Muscle of arm (tissue), 14 donors: ENCODE measurements at places on chromosomes 11 and 22. TPM values are rescaled to one million over a fixed set of nuclear protein-coding genes. Genes with fewer than 3 reads are reported as not detected.

- no peak for DNase-seq
Observed at GRCh38 chr22:22993184-22993583, 77.1 kb upstream of the GNAZ start.

DNA sequence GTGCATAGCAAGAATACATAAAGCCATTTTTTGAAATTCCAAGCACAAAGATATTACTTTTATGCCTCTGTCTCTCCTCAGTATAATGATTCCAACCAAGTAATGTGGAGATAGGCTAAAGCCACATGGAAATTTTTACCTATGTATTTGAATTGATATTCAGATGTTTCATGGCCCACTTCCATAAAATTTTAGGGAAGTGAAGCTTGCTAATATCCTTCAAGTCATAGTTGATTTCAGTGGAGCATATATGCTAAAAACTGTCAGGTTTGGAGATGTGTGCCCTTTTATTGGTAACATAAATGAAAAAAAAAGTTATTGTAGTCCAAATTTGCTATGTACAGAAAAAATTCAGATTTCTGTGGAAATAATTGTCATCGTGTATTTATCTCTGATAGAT, 12.3 kb downstream of the MS4A4E start:
- DNase-seq, result no peak

DNA sequence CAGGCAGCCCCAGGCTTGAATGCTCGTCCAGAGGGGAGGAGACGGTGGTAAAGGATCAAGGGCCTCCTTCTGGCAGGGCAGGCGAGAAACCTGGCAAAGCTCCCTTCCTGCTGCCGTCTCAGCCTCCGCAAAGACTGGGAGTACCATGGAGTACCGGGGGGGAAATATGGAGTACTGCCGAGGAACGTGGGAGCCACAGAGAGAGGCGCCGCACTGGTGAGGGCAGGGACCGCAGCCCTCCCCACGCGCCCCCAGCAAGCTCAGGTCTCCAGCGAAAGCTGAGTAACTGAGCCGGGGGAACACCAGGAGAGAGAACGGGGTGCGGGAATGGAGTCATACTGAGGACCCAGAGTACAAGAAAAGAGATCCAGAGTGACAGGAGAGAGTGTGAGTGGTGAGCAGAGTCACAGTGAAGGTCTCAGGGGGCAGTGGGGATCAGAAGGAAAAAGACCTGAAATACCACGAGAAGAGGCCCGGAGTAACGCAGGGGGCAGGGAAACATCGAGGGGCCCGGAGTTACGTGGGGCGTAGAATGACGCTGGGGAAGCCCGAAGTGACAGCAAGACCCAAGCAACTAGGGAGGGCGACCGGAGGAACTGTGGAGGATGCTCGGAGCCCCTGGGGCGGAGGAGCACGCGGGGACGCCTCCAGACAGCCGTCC, 740 bp downstream of the EML3 start:
- peak; percentile 60 for DNase-seq

DNA sequence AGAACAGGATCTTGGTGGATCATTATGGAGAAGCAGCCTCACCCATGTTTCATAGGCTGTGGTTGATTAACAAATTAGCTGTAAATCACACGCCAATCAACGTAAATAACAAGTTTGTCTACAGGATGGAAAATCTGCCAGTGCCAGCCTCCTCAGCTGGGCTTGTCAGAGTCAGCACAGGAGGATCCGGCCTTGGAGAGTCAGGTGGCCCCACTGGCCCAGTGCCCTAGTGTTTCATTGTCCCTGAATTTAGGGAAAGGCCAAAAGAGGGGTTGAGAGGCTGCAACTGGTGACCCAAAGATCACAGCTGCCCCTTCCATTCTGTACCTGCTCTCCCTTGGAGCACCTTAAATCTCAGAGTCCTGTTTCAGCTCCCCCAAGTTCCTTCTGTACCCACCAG, 42.4 kb downstream of the TRIM29 start:
- DNase-seq, result no peak

DNA sequence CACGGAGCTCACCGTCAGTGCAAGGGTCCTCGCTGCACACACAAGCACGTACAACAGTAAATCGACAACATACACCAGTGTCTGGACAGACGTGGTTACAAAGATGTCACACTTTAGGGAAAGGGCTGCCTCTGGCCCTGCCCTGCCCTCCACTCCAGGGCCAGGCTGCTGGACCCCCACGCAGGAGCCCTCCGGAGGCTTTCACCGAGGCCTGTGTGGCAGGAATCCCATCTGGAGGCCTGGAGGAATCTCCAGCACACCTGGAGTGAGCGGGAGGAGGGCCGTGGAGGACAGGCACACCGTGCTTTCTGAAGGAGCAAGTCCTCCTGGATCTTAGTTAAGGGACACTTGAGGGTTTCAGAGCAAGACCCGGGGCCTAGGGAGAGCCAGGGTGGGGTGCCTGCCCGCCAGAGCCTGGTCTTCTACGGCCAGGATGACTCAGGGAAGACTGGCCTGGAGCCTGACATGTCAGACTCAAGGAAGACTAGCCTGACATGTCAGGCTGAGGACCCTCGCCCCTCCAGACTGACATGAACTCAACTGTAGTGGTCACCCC, 2.1 kb upstream of the PIM3 start:
- no peak for DNase-seq

GRCh38 chr22:20383538-20383937, 10.4 kb upstream of the ZNF74 start:
- no peak for DNase-seq

PLEKHB1 gene
- polyA plus RNA-seq, result 1.9 TPM

DNA sequence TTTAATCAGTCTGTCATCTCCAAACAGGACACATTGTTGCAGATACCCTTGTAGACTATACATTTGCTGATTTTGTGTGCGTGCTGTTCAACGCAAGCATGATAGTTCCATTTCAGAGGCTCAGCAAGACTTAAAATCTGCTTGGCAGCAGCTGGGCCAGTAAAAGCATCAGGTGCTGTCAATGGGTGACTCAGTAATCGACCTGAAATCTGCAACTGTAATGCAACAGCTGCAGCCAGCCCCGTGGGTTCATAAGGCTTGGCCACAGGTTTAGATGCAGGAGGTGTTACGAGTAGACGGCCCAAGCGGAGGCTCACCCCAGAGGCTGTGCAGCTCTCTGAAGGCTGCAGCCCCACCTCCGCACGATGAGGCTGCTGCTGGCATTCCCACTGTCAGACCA, 84.6 kb downstream of the NTM start:
- DNase-seq, result no peak

GRCh38 chr22:37420686-37421467, 6.4 kb downstream of the ELFN2 start:
- no peak for DNase-seq

SUSD2 gene
- 0.83 TPM for polyA plus RNA-seq

DNA sequence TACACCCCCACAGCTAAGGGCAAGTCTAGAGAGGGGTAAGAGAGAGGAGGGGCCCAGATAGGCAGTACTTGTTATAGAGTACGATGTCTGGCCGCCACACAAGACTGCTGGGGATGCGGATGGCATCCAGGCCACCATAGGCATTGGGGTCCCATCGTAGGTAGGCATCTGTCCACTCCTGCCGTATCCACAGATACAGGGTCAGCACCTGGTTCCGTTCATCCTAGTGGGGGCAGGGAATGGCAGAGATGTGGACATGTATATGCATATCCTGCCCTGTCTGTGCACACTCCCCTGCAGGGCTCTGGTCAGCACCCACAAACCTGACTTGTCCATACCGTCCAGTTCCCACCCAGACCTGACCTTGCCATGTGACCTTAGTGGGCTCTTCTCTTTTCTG, 2.1 kb downstream of the CHRNA10 start:
- no peak for DNase-seq

DNA sequence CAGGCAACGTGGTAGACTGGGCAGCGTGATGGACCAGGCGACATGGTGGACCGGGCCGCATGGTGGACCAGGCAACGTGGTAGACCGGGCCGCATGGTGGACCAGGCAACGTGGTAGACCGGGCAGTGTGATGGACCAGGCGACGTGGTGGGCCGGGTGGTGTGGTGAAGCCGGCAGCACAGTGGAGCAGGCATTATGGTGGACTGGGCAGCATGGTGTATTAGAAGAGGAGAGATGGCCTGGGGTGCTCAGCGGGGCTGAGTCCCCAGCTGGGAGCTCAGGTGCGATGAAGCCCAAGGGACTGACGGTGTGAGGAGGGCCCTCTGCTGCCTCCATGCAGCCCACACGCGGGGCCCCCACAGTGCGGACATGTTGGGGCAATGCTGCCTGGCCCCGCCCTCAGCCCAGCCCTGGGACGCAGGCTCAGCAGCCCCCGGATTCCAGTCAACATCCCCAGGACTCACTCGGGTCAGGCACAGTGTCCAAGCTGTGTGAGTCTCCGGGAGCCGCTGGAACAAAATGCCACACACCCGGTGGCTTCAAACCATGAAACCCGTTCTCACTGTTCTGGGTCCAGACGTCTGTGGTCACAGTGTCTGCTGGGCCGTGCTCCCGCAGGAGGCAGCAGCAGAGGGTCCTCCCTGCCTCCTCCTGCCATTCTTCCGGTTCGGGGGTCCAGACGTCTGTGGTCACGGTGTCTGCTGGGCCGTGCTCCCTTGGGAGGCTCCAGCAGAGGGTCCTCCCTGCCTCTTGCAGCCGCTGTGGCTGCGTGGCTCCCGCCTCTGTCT, 1084.9 kb downstream of the BRD1 start:
- DNase-seq, result no peak
